HS-27A (cell line): ENCODE measurements at places on chromosomes 13 and 19.

DNA sequence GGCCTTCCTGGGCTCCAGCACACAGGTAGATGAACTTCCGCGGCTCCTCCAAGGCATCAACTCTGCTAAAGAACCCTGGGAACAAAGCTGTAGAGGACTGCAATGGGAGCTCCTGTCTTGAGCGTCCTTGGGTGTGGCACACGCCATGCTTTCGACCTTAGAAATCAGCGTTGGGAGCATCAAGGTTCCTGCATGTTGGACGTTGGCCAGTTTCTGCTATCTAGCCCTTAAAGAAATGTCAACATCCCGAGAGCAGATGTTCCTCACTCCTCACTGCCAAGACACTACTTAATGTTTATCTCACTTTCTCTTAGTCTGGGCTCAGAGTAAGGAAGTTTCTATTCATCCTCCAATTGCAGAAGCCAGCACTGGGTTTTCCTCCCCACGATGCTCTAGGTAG is 70.6 kb upstream of the MEDAG start:
- DNase-seq: no peak

DNA sequence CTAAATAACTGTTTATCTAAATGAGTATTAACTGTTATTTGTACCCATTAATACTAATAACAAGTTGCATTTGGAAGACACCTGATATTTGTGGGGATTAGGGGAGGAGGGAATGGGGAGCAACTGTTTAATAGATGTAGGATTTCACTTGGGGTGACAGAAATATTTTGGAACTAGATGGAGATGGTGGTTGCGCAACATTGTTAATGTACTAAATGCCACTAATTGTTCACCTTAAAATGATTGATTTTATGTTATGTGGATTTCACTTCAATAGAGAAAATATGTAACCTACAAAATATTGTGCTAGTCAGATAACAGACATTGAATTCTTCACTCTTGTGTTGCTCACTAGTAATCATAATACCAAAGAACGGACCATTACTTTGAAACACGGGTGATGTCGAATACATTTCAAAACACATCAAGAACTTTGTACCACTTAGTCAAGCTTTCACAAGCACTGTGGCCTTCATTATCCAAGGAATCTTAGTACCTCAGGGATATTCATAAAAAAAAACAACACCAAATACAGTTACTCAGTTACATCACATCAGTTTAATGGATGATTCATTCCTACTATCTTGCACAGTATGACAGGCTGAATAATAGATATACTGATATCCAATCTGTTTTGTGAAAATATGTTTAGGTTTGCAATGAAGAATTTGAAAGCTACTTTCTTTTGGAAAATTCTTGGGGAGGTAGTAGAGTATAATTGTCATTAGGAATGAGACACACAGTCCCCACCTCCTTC is 721.8 kb downstream of the PCDH9 start:
- no peak for DNase-seq

DNA sequence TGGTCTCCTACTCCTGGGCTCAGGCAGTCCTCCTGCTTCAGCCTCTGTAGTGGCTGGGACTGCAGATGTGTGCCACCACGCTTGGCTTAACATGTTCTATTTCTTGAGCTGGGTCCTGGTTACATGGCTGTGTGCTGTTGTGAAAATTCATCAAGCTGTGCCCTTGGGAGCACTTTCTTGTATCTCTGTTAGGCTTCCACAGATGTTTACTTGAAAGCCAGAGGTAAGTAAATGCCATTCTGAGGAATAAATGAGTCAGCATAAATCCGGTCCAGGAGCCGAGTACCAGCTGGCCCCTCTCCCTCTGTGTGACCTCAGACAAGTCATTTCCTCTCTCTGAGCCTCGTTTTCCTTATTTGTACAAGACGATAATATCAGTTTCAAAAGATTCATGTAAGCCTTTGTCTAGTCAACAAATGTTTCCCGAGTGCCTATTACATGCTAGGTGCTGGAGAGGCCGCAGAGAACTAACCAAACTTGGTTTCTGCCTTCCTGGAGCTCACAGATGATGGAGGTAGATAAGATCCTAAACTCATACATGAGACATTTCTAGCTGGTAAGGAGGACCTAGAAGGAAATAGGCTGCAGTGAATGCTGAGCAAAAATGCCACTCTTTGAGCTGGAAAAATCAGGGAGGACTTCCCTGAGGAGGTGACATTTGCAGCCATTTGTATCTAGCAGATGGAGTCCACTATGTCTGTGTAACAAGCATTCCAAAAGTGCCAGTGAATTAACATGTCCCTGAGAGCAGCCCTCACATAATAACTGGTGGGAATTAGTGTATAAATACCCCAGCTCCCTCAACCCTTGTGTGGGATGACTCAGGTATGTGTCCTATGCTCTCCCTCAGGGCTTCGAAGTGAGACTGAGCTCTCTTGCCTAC is 2.7 kb upstream of the RASAL3 start:
- no peak for DNase-seq

GRCh38 chr19:31352296-31352781 is 3.1 kb upstream of the TSHZ3 start:
- no peak for DNase-seq

GRCh38 chr19:6672693-6673290 is 2.8 kb upstream of the TNFSF14 start:
- DNase-seq: no peak

- no peak for DNase-seq
These were observed 75.8 kb downstream of the LRCH1 start for GRCh38 chr13:46628622-46629365.

DNA sequence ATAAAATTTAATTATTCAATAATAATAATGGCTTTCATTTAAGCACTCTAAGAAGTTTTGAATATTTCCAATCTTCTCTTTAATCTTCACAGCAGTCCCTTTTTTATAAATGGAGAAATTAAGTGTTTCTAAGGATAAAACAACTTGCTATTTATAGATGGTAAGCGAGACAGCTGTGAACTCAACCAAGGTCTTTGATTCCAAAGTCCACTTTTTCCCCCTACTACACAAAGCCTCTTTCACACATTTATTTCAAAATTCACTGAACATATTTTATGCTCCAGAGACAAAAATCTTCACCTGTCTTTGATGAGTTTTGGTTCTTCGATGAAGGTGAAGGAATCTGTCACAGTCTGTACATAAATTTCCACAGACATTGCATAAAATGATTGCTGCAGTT is 34.4 kb upstream of the FBXL3 start:
- no peak for DNase-seq

- DNase-seq: no peak
These were observed 132.6 kb downstream of the COG6 start for GRCh38 chr13:39788102-39788501.

- no peak for DNase-seq
These were observed 48.1 kb downstream of the ZNF93 start for GRCh38 chr19:19948800-19949199.

DNA sequence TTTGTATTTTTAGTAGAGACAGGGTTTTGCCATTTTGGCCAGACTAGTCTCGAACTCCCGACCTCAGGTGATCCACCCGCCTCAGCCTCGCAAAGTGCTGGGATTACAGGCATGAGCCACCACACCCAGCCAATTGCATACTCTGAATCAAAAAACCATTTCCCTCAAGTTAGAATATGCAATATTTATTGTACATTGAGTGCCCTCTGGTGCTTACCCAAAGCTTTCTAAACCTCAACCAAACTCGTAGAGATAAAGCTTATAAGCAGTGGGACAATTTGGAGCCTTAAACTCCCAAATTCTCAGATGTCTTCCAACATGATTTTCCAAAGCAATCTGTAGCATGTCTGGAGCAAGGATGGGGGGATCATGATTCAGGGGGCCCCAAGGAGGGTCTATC is 22.4 kb downstream of the RFXAP start:
- no peak for DNase-seq

GRCh38 chr13:20195801-20196200 is 3.1 kb upstream of the GJB2 start:
- no peak for DNase-seq

GRCh38 chr19:51219971-51220370 is 4.9 kb upstream of the CD33 start:
- no peak for DNase-seq

DNA sequence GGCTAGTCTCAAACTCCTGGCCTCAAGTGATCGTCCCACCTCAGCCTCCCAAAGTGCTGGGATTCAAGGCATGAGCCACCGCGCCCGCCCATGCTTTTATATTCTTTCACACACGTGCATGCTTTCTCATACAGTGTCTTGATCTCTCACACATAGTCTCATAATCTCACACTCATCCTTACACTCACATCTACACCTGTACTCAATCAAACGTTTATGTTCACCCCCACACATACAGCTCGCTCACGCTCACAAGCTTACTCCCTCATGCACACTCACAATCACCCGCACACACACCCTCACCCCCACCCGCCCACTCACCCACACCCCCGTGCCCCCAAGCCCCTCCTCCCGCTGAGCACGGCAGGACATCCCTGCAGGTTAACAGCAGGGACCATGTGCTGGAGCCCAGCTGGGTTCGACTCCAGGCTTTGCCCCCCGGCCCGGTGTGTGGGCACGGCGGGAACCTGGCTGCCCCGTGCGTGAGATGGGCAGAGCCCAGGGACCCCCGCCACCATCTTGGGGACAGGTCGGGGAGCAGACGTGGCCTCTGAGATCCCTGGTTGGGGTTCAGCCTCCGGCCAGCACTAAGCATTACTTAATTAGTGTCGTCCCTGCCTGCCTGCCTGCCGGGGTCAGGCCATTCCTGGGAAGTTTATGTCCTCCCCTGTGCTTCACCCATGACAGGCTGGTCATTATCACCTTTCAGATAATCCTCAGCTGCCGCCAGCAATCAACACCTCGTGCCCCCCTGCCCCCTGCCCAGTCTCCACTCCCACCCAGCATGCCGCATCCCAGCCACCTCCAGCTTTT is 11.4 kb downstream of the SBK2 start:
- no peak for DNase-seq

DNA sequence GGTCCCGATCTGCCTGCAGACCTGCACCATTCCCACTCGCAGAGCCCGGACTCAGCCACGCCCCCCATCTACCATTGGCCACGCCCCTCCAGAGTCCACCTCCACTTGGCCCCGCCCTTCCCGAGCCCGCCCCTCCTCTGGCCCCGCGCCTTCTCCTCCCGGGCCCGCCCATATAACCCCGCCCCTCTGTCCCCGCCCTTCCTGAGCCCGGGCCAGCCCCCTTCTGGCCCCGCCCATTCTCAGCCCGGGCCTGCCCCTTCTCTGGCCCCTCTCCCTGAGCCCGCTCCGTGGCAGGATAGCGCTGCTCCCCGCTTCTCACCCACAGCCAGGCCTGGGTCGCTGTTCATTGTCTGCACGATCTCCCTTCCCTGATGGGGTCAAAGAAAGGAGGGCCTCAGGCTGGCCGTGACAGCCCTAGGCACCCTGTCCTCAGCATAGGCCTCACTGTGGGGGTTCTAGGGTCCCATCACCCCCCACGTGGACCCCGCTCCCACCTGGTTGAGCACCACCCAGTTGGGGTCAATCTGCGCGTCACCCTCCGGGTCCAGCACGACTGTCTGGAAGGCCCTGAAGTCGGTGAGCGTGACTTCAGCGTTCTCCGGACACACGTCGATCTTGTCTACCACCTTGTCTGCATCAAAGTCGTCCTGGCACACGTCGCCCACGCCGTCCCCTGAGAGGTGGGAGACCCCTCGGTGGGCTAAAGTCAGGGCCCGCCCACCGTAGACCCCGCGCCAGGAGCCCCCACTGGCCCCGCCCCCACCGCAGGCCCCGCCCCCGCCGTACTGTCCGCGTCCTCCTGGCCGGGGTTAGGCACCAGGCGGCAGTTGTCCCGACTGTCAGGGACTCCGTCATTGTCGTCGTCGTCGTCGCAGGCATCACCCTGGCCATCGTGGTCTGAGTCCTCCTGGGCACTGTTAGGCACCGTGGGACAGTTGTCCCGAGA is 5.7 kb downstream of the COMP start:
- no peak for DNase-seq

GRCh38 chr19:2983351-2984214 is 6.2 kb downstream of the TLE6 start:
- DNase-seq: no peak

DNA sequence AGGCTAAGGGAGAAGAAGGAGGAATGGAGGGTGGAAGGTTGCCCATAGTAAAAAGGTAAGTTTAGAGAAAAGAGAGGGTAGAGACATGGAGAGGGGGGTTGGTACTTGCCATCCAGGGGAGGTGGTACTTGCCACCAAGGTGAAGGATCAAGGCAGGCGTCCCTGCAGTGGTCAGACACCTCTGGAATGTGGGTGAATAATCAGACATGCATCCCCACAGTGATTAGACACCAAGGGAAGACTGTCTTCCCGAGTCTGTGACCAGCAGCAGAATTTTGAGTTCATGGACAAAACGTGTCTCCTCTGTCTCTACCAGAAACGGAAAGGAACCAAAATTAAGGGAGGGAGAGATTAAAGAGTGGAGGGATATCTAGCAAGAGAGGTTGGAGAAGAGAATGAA is 27.1 kb upstream of the IGFL1 start:
- no peak for DNase-seq

- no peak for DNase-seq
These were observed 23.8 kb downstream of the ZSWIM9 start for GRCh38 chr19:48194041-48194843.

DNA sequence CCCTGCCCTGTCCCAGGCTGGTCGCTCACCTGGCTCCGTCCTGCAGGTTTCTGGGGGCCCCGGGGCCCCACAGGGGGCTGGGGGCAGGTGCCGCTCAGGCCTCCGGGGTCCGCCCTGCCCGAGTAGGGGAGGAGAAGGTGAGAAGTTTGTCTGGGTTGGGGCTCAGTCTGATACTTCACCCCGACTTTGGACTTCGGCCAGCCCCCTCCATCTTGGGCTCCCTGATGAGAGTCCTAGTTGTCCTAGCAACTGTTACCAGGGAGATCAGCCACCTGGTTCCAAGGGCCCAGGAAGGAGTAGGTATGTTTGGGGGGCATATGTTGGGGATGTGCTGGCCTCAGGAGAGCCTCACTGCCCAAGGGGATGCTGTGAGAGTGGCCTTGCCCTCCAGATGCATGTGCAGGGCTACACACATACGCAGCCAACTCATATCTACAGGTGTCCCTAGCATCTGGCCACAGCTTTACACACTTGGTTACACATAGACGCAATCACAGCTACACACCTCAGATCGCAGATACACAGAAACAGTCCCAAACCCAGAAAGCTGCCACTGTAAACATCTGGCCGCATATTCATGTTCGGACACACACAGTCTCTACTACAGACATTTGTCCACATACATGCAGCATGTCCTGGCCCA is 3.4 kb downstream of the NUMBL start:
- DNase-seq: no peak

GRCh38 chr19:8050274-8051096 is 2.1 kb upstream of the CCL25 start:
- no peak for DNase-seq

GRCh38 chr13:106299621-106300020 is 235.8 kb downstream of the EFNB2 start:
- DNase-seq: no peak

- no peak for DNase-seq
These were observed at the start of gene CHST8 for GRCh38 chr19:33621811-33622504. CHST8 (plus strand) TSS chr19:33621953; CDS start chr19:33689262, 67,309 bp downstream.
